ENCODE measurements at places on chromosomes 4 and X.

GRCh38 chr4:40837094-40837870 lies 87.5 kb downstream of the NSUN7 start:
- no peak for DNase-seq

DNA sequence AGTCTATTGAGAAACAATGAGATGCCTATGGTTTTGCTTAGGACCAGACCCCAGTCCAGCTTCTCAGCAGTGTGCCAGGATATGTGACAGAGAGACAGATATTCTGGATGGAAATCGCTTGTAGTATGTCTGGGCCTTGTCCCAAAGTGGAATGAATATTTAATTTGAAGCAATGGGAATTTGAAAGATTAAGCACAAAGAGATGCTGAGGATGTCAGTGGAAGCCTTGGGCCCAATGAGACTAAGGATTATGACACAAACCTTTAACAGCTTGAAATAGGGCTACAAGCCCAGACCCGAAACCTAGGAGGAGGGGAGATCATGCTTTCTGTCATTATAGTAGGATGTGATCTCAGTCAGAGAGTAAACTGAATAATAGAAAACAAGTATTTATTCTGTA lies 459.2 kb downstream of the FAT4 start:
- DNase-seq, result no peak

- no peak for DNase-seq
Observed at GRCh38 chr4:164748375-164748774, 5.6 kb upstream of the SMIM31 start.

DNA sequence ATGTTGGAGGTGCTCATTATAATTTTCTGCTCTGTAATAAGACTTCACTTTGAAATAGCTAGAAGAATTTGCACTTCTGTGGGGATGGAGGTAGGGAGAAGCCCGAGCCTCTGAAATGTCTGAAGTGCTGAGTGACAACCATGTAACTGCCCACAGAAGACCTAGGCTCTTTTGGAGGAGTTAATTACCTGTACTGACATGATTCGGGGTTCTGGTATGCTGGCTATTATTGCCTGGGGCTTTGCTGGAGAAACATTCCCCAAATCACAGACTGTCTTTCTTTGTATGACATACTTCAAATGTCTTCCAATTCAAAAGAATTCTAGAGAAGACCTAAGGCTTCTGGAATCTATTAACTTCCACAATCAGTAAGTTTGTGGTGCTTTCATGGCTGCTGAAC lies 211.2 kb upstream of the POF1B start:
- DNase-seq, result no peak

- DNase-seq, result peak; percentile 3
Observed at GRCh38 chr4:95059663-95060062, 301.9 kb downstream of the BMPR1B start.

GRCh38 chrX:31603411-31604120 lies 531.7 kb upstream of the FTHL17 start:
- no peak for DNase-seq

GRCh38 chr4:30525662-30526315 lies 194.4 kb upstream of the PCDH7 start:
- no peak for DNase-seq

- no peak for DNase-seq
Observed at GRCh38 chr4:31598639-31599038, 878.5 kb downstream of the PCDH7 start.

DNA sequence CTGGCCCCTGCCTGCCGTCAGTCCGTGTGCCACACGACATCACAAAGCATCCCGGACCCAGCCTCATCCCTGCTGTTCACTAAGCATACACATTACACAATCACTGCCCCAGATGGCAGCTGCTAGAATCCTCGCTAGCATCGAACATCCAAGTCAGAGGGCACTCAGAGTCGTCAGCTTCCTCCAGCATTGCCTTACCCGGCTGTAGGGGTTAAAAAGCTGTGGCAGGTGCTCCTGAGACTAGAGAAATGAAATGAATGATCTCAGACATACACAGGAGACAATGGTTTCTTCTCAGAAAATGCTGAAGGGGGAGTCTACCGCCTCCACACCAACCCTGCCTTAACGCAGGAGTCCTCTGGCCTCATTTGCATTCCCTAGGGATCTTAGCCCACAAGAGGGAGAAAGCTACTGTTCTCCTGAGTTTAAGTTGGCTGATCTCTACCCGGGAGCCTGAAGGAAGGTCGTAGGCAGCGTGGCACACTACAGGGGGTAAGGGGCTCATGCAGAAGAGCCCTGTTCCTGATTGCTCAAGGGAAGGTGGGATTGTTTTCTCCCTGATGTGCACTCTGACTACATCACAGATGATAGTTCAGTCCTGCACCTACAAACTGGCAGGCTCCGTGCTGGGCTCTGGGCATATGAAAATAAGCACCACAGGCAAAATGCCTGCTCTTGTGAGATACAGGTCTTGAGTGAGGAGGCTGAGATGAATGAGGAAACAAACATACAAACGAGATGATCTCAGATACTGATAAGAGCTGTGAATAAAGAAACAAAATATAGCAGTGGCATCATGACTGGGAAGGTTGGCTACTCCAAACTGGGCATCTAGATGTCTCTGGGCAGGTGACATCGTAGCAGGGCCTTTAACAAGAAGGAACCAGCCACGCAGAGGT lies 2.6 kb upstream of the KIAA0232 start:
- peak; percentile 63 for DNase-seq

GRCh38 chr4:121564840-121565375 lies 131.9 kb downstream of the ANXA5 start:
- no peak for DNase-seq

DNA sequence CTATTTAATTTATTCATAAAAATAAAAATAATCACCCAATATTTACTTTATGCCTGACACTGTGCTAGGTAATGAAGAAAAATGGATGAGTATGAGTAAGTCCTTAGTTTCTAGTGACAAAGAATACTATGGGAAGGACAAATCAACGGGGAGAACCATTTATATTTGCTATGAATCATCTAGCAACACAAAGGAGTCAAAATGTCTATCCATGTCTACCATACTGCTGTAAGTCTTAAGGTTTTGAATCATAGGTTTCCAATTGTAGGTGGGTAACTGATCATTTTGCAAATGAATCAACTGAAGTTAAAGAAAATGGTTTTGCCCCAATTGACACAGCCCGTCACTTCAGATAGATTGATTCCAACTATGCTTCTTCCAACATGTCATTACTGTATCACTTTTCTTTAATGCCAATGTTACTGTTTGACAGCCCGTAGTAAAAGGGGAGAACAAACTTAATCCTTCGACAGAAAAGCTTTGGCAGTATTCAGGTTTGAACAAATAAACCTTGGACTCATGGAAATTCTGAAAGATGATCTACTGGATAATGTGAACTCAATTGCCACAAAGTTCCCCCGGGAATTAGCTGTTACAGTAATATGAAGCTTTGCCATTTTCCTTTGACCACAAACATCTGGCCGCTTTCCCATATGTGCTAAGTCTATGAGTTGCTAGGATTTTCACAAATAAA lies 3.2 kb downstream of the TDO2 start:
- DNase-seq, result peak; percentile 76

GRCh38 chr4:67892905-67893304 lies 9.1 kb upstream of the TMPRSS11D start:
- DNase-seq, result no peak

All from NCI-H2171 (cell line).